ENCODE measurements at places on chromosomes 5 and 9.

DNA sequence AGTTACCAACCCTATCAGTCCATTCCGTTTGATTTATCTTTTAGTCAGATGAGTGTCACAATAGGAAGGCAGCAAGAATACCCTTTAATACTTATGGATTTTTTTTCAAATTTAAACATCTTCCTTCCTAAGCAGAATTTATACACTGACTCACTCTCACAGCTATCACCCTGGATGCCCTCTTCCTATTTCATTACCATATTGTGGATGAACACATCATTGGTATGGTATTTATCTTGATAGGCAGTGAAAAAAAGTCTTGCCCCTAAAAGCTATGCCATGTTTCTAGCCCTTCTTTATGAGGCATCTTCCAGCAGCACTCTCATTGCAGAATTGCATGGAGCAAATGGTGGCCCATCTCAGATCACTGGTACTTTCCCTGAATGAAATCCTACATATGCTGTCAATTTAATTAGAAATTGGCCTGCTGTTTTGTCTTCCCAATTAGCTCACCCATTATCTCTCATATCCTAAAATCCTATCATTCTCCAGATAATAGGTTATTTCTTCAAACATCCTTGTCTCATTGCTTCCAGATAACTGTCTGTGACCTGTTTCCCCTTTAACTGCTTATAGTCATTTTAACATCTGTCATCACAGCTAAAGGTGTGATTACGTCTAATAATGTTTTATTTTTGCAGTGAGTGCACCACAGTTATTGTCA, 433.5 kb upstream of the POU5F2 start:
- no peak for DNase-seq

DNA sequence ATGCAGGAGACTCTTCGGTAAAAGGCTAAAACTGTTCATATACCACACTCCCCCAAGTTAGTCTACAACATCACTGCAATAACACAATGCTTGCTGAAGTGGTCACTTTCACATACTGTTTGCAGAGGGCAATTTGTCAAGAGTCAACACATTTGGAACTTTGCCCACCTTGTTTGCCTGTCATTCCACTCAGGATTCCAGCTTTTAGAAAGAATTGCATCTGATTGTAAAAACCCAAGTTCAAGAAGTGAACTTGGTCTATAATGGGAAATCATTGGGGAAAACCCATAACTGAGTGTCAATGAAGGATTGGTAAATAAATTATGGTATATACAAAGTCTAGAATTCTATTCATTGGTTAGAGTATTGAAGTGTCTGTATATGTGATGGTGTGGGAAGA, 120.5 kb downstream of the GADD45G start:
- DNase-seq: no peak

GRCh38 chr5:7396713-7397454, 946 bp downstream of the ADCY2 start:
- DNase-seq: no peak

GRCh38 chr5:80925931-80926330, 34.2 kb upstream of the RASGRF2 start:
- no peak for DNase-seq

GRCh38 chr5:152427721-152428120, 22.6 kb upstream of the NMUR2 start:
- no peak for DNase-seq

DNA sequence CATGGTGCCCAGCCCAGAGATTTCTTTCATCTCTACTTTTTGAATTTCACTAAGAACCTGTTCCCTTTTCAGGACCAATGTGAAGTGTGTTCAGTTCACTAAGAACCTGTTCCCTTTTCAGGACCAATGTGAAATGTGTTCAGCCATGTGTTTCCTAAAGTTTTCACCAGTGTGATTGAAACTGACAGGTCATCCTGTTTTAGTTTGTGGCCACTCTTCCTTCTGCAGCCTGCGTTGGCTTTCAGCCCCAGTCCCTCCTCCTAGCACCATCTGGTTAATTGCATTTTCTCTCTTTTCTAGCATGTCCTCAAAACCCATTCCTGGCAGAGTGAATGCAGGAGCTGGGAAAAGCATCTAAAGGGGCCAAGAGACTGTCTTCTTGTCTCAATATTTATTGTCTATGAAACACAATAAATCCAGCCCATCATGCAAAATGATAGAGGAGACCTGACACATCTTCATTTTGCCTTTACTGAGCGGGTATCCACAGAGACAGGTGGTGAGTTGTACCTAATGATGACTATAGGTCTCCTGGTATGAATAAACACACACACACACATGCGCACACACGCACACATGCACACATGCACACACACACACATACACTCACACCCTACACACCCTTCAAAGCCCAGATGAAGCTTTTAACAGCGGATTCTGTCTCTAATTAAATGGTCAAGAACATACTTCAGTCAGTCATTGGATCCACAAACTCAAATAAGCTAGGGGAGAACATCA, 6.1 kb upstream of the PANK3 start:
- no peak for DNase-seq

Measured in activated CD4-positive, alpha-beta T cell treated with anti-CD3 and anti-CD28 coated beads for 48 hours (primary cell).